ENCODE measurements at places on chromosomes 11 and 22.

- DNase-seq = peak; percentile 19
Measured at GRCh38 chr11:128323381-128323780, 264.0 kb downstream of the ETS1 start.

DNA sequence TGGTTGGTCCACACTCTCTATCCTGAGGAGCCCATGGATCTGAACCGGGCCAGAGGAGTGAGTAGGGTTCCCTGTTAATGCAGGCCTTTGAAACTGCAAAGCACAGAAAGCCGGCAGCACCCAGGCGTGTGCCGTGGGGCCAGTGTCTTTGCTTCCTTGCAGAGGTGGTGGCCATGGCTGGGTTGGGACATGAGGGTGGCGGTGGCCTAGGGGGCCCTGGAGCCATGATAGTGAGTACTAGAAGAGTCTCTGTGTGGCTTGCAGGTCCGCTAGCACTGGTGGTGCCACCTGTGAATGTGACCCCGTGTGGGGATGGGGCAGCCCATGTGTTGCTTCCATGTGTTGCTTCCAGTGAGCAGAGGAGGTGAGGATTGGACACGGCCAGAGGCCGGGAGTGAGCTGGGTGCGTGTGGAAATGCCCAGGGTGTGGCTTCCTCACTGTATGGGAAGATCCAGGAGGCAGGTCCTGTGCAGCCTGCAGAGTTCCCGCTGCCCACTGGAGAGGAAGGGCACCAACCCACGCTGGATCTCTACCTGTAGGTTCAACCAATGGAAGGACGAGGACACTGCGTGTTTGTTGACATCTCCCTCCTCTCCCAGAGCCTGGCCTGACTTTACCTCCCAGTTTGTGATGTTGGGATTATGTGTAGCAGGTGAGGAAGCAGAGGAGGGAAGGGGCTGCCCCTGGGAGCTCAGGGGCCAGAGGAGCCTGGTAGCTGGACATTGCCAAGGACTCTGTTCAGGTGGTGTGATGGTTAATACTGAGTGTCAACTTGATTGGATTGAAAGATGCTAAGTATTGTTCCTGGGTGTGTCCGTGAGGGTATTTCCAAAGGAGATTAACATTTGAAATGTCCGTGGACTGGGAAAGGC, 796.6 kb downstream of the TBC1D22A start:
- no peak for DNase-seq

DNA sequence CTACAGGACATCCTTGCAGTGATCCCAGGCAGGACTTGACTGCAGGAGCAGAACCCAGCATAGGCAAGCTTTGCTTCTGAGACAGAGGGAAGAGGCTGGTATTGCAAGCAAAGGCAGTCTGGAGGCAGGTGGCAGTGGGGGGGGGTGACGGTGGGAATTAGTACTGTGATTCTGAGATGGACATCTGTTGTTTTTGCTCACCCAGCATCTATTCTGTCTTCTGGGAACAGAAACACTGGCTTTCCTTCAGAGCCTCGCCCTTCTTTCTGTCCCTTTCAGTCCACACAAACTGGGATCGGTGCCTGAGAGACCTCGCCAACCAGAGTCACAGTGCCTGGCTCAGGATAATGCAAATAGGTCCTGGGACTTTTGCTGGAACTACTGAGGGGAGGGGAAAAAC, 31.2 kb upstream of the RASL10A start:
- DNase-seq = peak; percentile 94

- no peak for DNase-seq
Measured at GRCh38 chr11:68053117-68053516, 14.3 kb downstream of the TCIRG1 start.

DNA sequence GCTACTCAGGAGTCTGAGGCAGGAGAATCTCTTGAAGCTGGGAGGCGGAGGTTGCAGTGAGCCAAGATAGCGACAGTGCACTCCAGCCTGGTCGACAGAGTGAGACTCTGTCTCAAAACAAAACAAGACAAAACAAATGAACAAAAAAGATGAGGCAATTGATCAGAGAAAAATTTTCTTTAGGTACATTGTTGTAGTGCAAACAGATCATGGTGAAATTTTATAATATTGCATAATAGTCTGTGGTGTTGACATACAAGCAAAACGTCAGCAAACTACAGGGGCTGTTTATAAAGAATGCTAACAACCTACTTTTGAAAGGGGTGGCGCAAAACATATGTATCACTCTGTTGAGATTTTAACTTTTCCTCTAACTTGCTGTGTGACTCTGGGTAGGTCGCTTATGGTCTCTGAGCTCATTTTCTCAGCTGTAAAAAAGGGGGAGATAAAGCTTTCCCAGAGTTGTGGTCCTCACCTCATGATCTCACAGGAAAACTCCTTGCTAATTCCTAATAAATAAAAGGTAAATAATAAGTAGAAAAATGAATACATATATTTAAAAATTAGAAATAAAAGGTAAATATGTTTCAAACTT, 64.8 kb upstream of the NUP160 start:
- DNase-seq = no peak

DNA sequence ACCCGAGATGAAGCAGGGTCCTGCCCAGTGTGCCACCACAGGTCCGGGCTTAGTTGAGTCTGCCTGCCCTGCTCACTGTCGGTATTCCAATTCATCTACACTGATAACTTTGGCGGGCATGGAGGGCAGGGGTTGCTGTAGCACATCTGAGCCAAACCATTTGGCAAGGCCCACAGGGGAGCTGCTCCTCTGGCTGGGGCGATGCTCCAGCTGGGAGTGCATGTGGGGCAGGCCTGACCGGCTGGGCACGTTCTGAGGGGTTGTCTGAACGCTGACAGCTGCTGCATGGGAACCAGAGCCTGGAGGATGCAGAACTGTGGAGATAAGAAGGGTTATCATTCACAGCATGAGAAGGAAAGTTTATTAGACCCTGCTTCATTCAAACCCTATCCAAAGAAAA, 40.4 kb downstream of the DRG1 start:
- no peak for DNase-seq

DNA sequence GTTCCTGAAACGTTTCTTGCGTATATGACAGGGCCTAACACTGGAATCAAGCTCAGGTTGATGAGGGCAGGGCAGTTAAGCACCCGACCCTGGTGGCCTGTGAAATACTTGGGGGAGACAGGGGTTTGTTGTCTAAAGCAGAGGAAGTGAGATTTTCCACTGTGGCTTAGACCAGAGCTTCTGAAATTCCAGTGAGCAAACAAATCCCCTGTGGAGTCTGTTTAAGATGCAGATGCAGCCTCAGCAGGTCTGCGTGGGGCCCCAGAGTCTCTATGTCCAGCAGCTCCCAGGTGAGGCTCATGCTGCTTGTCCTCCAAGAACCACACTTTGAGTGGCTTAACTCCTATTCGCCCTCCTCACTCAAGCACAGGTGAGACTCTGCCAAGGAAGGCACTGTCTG, 39.1 kb upstream of the PRAME start:
- DNase-seq = no peak

DNA sequence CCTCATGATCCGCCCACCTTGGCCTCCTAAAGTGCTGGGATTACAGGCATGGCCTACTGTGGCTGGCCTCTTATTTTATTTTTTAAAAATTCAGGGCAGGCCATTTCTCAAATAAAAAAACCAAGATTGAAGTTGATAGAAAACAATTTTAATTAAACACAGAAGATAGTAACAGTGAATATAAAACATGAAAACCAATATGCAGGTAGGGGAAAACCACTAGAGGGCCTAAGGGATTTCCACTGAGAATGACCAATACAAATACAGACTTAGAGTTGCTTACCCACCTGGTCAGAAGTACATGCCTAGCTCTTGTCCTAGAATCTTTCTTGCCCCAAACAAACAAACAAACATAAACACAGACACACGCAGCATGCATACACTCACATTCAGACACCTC, 1.7 kb upstream of the RTCB start:
- peak; percentile 8 for DNase-seq

DNA sequence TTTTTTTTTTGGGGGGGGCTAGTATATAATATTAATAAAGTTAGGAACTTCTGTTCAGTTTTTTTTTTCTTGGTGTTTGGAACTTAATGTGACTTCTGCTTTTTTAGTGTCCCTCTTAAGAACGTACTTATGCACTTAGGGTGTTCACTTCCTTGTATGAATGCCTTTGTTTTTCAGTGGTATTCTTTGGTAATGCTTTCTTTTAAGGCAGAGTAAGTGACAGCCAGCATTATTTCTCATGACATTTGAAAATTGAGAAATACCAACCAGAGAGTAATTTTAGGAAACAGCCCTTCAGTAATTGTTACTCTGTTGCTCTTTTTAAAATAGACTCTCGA, 2.4 kb downstream of the GRK3 start:
- no peak for DNase-seq

DNA sequence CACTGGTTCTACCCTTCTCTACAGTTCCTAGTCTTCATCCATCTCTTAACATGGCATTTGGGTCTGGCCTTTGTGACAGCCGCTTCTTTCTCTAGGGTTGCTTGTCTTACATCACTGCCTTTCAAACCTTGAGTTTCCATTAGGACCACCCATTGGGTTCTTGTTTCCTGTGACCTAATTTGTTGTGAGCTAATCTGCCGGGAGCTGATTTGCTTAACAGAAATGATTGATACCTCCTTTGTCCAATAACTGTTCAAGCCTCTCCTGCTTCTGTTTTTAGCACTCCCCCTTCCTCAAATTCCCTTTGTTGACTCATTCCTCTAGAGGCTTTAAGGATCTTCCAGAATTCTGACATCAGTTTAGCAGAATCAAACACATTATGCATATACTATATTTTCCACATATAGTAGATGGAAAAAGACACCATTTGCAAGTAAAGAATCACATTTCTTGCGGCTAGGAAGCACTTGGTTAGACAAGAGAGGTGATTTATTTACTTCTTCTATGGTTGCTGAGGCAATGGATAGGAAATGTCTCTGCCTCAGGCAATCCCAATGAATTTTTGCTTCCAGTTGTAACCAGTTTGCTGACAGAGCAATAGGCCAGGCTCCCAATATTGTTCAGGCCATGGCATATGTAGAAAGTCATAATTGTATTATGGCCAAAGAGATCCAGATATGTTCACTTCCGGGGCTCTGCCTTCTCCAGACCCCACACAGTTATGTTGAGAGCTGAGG, 130.7 kb downstream of the SNX19 start:
- peak; percentile 5 for DNase-seq

DNA sequence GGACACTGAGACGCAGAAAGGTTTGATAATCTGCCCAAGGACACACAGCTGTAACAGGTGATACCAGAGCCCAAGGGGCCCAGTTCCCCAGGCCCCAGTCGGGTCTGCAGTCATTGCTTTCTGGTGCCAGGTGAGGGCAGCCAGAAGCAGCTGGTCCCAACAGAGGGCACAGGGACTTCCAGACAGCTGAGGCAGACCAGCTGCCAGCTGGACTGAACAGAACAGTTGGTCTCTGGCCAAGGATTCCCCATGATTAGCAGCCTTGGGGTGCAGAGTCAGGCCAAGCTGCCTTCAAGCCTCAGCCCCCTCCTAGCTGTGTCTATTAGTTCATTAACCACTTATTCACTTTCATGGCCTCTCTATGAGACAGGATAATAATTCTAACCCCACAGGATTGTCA, 105.6 kb downstream of the RRAS2 start:
- no peak for DNase-seq

DNA sequence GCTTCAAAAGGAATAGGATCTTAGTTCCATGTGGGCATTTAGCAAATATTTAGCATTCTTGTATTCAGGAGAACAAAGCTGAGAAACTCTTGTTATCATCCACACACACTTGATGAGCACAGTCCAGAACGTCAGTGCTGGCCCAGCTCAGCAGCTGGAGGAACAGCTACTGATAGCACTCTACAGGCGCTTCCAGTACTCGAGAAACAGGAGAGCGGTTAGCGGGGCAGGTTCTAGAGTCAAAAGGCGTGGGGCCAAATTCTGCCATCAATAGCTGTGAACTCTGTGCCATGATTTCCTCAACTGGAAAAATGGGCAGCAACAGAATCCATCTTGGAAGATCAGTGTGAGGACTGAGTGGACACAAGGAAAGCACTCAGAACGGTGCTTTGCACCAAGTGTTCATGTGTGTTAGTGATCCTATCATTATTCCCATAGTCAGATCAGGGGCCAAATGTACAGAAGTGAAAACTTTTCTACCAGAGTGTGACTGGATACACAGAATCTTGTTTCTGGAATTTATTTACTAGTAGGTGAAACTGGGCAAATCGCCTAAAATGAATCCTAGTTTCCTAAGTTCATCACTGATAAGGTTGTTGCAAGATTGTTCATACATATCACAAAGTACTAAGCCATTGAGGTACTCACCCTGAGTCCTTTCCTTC, 3.2 kb downstream of the JOSD1 start:
- no peak for DNase-seq
